ENCODE measurements at places on chromosomes 12 and 14.

DNA sequence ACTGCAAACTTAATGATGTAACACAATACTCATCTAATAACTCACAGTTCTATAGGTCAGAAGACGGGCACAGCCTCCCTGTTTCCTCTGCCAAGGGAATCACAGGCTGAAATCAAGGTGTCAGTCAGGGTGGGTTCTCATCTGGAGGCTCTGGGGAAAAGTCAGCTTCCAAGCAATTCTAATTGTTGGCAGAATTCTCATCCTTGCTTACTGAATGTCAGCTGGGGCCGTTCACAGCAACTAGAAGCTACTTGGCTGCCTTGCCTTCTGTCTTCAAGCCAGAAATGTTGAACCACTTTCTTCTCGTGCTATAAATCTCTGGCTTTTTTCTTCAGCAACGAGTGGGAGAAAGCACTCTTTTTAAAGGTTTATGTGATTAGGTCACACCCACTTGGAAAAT, 80.1 kb upstream of the PDZRN4 start:
- DNase-seq, result no peak

- no peak for DNase-seq
These were observed 3.8 kb downstream of the AQP6 start for GRCh38 chr12:49976557-49976956.

- peak; percentile 45 for DNase-seq
These were observed 3.3 kb downstream of the COL2A1 start for GRCh38 chr12:48000878-48001504.

- DNase-seq, result no peak
These were observed 337.0 kb downstream of the FSCB start for GRCh38 chr14:44170101-44170500.

- DNase-seq, result no peak
These were observed 25.6 kb downstream of the ATXN2 start for GRCh38 chr12:111573476-111573875.

DNA sequence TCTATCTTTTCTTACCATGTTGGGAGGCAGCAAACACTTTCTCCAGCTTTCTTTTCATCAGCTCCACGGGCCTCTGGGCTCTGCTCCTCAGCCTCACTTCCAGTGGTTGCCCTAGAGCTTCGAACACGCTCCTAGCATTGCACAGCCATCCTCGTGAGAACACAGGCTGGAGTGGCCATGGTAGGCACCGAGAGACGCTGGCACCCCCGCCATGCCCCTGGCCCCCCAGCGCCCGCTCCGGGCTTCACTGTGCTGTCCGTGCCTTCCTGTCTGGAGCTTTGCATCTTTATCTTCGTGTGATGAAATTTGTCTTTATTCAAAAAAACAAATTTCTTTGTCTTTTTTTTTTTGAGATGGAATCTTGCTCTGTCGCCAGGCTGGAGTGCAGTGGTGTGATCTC, 352.2 kb downstream of the TMEM121 start:
- no peak for DNase-seq

GRCh38 chr12:3233797-3234196, 156.6 kb downstream of the TSPAN9 start:
- DNase-seq, result no peak

DNA sequence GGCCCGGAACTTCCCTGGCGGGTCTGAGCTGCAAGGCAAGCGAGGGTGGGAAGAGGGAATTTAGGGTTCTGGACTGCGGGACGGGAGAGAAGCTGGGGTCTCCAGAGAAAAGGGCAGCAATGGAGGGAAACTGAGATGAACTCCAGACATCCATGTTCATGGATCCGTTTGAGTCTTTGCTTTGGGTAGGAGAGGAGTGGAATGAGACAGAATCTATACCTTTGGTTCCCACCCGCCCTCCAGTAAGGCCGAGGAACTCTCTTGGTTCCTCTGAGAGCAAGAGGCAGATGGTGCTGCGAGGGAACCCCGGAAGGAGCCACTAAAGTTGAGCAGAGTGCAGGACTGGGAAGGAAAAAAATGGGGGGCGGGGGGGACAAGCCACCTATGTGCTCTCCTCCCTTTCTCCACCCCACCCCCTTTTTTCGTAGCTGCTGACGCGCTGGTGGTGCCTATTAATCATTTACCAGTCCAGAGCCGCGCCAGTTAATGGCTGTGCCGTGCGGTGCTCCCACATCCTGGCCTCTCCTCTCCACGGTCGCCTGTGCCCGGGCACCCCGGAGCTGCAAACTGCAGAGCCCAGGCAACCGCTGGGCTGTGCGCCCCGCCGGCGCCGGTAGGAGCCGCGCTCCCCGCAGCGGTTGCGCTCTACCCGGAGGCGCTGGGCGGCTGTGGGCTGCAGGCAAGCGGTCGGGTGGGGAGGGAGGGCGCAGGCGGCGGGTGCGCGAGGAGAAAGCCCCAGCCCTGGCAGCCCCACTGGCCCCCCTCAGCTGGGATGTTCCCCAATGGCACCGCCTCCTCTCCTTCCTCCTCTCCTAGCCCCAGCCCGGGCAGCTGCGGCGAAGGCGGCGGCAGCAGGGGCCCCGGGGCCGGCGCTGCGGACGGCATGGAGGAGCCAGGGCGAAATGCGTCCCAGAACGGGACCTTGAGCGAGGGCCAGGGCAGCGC, 1.2 kb downstream of the SSTR1 start:
- DNase-seq, result peak; percentile 76

- DNase-seq, result peak; percentile 8
These were observed 7.8 kb downstream of the HIGD1C start for GRCh38 chr12:50960130-50960529.

DNA sequence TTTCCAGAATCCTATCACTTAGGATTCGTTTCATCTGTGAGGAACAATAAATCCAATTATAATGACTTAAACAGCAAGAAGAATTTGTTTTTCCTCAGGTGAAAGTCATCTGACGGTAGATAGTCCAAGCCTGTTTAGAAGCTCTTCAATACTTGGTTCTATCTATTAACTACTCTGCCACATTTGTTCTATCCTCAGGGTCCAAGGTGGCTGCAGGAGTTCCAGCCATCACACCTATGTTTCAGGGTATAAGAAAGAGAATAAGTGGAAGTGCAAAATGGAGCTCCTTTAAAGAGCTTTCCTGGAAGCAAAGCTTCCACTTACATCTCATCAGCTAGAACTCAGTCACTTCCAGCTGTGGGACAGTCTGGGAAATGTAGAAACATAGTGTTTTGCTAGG, 72.1 kb upstream of the CCDC60 start:
- DNase-seq, result no peak

- DNase-seq, result no peak
These were observed 447.6 kb upstream of the CCDC196 start for GRCh38 chr14:66038618-66039017.

GRCh38 chr12:50174971-50175715, 8.0 kb upstream of the CERS5 start:
- DNase-seq, result peak; percentile 76

DNA sequence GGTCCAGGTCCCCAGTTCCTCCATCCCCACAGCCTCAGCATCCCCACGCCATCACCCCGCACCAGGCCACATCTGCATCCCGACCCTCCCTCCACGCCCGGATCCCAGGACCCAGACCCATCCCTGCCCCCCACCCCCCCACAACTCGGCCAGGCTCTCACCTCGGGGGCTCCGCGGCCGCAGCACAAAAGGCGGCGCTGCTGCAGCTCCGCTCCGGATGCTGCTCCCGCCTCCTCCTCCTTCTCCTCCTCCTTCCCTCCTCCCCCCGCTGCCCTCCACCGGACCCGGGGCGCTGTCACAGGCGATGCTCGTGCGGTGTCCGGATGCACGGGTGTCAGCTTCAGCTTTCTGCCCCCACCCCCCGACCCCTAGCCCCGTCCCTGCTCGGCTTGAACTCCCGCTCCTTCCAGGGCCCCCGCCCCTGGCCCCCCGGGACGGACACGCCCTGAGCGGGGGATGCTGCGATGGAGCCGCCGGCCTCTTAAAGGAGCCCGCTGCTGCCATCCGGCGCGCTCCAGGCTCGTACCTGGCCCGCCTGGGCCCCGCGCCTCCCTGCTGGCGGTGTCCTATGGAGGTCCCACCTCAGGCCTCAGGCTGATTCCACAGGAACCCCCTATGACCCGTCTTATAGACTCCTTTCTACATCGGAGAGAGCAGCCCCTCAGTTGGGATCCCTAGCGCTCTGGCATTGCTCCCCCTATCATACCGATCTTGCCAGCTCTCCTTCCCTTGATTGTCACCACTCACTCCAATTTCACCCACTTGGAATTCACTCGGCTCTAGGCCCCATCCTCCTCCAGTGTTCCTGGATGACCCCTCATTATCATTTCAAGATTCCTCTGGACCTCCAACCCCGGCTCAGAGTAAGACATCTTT, at the start of gene MAP3K12:
MAP3K12 (minus strand) TSS at position 193 of the 876 bp plus-strand sequence. CDS start 12,067 bp downstream, outside the sequence.
- peak; percentile 59 for DNase-seq

- no peak for DNase-seq
These were observed 40.7 kb downstream of the NKX2-1 start for GRCh38 chr14:36479344-36479743.

DNA sequence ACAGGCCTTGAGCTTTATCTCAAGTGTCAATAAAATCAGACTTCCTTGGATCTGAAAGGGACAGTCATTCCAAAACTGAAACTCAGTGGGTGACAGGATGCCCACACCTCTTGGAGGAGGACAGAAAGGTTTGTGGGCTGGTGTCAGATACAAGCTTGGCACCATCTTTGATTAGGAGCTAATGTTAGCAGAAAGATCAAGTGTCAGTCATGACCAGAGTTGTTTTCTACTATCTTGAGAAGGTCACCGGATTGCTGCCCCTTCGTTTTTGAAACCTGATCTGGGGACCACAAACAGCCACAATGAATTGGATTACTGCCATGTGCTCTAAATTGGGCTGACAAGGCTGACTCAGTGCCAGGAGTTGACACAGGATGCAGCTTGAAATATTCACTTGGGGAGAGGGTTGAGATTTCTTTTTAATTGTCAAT, 88.3 kb downstream of the OTOGL start:
- peak; percentile 79 for DNase-seq

DNA sequence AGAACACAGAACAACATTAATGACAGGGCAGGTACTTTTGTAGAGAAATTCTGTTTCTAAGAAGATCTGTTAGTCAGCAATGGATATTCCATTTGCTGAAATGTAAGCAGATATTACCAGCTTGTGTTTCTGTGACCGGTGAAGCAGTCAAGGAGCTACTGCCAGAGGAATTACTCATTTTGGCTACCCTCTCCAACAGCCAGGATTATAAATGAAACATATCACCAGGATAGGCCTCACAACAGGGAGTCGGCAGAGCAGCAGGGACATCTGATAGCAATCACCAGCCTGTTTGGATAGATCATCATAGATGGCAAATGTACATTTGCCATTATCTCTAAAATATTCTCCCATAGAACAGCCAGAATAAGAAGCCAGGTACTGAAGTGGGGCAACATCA, 440.7 kb downstream of the KCNH5 start:
- no peak for DNase-seq

DNA sequence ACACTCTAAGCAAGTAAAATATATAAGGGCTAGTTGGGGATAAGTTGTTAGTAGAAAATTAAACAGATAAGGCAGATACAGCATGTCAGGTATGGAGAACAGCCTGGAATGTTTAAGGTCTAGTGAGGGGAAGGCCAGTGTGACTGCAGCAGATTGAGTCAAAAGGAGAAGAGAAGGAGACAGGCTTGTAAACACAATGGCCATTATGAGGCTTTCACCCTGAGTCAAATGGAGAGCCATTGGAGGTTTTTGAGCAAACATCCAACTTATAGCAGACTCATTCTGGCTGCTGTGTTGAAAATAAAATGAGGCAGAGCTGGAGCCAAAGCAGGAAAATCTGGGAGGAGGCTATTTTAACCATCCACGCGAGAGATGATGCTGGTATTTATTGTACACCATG, 142.0 kb downstream of the DUSP6 start:
- DNase-seq, result no peak

GRCh38 chr12:1500095-1500801, 94.1 kb downstream of the FBXL14 start:
- peak; percentile 32 for DNase-seq

GRCh38 chr12:131115766-131116467, 162.2 kb downstream of the ADGRD1 start:
- DNase-seq, result no peak

DNA sequence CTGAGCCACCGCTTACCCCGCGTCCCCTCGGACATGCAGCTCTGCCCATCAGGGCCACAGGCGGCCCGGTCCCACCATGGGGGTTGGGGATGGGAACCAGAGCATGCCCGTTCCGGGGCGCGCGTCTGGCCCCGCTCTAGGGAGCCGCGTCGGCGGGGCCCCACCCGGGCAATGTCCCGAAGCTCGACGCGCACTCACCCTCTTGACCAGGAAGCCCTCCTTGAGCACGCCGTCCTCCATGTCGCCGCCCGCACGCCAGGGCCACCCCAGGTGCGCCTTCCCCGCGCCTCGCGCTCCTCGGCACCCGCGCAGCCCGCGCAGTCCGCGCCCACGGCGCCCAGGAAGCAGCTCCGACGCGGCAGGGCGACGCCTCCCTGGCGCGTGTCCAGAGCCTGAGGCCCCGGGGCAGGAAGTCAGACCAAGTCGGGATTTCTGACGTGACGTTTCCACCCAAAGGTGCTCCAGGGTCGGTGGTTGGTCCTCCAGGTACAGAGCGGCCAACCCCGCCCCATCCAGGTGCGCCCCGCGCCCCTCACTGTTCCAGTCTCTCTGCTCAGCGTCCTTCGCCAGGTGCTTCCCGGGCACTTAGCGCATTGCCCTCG, at the start of gene PLEK2:
PLEK2 (minus strand) TSS at position 346 of the 602 bp plus-strand sequence; CDS start at position 240, 106 bp downstream.
- DNase-seq, result no peak

DNA sequence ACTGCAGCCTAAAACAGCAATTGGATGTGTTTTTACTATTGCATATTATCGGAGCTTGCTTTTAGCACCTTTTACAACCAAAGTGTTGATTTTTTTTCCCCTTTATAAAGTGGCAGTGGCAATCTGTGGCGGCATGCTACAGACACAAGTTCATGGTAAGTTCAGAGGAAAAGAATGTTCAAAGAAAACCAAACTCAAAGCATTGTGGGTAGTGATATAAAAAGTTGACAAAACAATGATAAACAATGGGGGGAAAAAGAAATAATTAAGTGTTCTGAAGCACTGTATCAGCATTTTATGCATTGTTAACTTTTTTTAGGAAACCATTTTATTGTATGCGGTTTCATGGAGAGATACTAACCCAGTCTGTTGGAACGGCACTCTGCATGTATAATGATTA, 492.0 kb upstream of the SOX5 start:
- no peak for DNase-seq

DNA sequence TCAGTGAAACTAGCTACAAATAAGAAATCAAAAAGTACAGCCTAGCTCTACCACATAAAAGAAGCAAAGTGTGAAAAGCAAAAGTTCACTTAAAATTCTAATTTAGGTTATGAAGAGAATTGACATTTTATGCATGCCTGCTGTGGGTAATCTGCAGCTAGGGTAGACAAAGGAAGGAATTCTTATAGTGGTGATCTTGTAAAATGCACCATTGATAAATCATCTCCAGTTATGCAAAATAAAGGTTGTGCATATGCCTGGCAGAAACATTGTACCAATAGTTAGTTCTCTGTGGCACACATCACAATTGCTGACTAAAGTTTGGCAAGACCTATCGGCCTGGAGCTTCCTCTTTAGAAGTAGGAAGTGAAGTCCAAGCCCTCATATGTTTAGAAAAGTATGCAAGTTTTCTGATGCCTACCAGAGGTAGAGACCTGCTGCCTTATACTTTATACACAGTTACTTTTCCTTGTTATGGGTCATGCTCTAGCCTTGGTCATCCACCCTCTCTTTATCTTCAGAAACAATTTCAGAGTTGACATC, 78.3 kb downstream of the TSHR start:
- DNase-seq, result no peak

GRCh38 chr12:65430006-65430405, 151.5 kb downstream of the MSRB3 start:
- peak; percentile 28 for DNase-seq

- DNase-seq, result peak; percentile 56
These were observed 58.9 kb upstream of the HMGA2 start for GRCh38 chr12:65765436-65765813.

- peak; percentile 40 for DNase-seq
These were observed 30.6 kb upstream of the KICS2 start for GRCh38 chr12:64252681-64253080.

GRCh38 chr12:3662521-3662921, 90.4 kb downstream of the CRACR2A start:
- no peak for DNase-seq
